ENCODE measurements at places on chromosomes 12 and 14.

GRCh38 chr12:131737150-131737827 lies 26.4 kb downstream of the SFSWAP start:
- DNase-seq = no peak

GRCh38 chr12:28290262-28290661 lies 100.0 kb downstream of the CCDC91 start:
- no peak for DNase-seq

- no peak for DNase-seq
These were observed 75.6 kb upstream of the FRMD6 start for GRCh38 chr14:51576117-51576430.

DNA sequence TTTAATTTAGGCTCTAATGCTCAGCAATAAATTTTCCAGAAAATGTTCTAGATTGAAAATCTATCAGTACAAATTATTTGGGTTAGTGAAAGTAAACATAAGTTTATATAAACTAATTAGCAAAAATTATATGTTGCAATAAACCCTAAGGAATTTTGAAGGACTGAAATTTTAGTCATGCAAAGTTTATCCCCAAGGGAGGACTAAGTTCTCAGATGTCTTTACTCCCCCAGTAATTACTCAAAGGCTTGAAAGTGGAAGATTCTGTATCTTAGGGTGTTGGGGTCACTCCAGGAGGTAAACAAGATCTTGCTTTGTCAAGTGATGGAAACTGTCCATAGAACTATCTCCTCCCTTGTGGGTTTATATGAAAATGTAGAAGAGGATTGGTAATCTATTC lies 183.7 kb downstream of the AKAP6 start:
- DNase-seq = no peak

GRCh38 chr12:11578461-11578993 lies 70.9 kb upstream of the ETV6 start:
- DNase-seq = no peak
